Endodermal cell (in vitro differentiated cells): ENCODE measurements at places on chromosomes 6 and 20. TPM values are rescaled to one million over a fixed set of nuclear protein-coding genes. Genes with fewer than 3 reads are reported as not detected.
A peak's percentile ranks its signal among the peaks of the same experiment; 100 is the strongest.

GRCh38 chr6:147407571-147407970, 100.9 kb upstream of the SAMD5 start:
- DNase-seq: peak; percentile 79

DNA sequence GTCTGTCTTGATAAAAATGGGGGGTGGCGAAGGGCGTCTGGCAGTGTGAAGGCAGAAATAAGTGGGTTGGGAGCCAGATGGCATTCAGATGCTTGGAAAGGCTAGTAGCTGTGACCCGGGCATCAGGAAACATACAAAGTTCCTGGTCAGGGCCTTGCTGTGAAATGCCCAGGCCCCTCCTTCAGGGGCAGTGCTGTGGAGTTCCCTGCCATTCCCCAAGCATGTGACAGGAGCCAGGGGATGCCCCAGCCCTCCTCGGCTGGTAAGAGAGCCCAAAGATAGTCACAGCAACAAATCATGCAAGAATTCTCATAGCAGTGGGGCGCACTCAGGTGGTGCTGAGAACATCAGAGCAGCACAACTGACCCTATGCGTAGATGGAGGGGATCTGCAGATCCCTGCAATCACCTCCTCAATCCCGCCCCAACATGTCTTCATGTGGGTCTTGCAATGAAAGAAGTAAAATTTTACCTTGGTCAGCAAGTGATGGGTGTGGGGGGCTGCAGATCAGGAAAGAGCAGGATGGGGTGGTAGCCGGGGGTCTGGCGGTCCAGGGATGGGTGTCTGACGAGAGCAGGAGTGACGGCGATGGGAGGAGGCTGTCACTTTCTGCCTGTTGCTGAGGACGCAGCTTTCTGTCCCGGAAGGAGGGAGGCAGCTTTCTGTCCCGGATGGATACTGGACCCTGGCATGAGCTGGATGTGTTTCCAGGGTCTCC, 39.5 kb downstream of the SLC22A1 start:
- DNase-seq: no peak

- DNase-seq: peak; percentile 69
Observed at GRCh38 chr6:151702851-151703658, 104.4 kb upstream of the ESR1 start.

WFDC2 gene
- 508 to 994 TPM (median 580 TPM) in 3 replicates for total RNA-seq

OR2H1 gene
- not detected in 3 replicates for total RNA-seq

TOX2 gene
- total RNA-seq: 2.3 and 2.4 TPM in 2 replicates

GRCh38 chr6:153832543-153832942, 206.5 kb upstream of the OPRM1 start:
- no peak for DNase-seq

DNA sequence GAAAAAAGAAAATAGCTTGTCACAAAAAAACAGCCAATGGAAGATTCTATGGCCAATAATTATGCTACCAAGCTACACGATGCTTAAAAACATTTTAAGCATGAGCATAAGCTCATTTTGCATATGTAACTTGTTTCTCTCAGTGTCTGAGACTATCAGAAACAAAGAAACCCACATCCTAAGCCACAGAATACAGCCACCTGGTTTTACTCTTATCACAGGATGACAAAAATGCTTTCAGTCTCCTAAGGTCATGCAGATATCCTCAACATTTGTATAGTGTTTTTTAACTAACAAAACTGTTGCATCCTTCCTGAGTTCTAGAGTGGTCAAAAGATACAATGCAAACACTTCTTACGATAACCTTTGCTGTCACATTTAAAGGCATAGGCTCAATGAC, 172.1 kb upstream of the RUNX2 start:
- DNase-seq: no peak

DNA sequence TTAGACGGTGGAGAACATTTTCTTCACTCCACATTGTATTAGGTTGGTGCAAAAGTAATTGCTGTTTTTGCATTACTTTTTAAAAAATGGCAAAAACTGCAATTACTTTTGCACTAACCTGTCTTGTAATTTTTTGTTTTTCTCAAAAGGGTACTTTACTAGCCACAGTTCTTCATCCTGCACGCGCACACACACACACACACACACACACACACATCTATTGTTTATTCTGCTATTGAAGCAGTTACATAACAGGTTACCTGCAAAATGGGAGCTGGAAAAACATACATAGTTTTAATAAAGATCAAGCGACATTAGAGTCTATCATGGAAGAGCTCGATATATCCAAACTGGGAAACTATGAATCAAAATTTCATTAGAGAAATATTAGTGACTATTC, 235.2 kb downstream of the SIM1 start:
- no peak for DNase-seq

- DNase-seq: no peak
Observed at GRCh38 chr6:133170602-133171001, 70.6 kb upstream of the EYA4 start.

DNA sequence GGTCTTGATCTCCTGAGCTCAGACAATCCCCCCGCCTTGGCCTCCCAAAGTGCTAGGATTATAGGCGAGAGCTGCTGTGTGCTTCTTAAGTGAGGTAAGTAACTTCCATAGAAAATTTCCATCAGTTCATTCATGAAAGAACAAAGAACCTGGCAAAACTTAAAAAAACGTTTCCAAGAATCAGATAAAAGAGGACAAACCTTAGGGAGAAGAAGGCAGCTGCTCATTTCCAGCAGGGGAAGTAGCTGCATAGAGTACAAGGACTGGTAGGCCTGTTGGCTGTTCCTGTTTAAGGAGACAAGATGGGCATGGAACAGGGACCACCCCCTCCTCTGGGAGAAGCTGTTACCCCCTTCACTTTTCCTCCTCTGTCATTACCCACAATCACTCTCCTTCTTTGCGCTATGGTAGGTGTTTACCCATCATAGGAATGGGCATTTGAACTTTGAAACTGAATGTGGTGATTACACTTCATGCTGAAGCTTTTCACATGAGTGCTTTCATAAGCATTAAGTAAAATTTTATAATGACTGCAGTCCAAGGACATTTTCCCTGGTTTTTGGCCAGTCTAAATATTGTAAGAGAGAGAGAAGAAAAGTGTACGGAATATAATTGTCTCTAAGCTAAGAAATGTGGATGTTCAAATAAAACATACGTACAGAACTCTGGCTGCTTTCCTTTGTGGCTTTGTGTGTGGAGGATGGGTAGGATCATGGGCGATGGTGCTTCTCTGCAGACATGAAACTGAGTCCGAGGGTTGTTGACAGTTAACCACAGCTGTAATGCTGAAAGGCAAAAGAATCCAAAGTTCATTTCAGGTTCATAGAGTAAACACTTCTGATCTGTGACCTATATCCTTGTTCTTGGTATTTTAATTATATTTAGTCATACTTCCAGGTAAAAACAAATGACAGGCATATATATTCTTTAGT, 56.4 kb downstream of the CCN2 start:
- DNase-seq: no peak

DNA sequence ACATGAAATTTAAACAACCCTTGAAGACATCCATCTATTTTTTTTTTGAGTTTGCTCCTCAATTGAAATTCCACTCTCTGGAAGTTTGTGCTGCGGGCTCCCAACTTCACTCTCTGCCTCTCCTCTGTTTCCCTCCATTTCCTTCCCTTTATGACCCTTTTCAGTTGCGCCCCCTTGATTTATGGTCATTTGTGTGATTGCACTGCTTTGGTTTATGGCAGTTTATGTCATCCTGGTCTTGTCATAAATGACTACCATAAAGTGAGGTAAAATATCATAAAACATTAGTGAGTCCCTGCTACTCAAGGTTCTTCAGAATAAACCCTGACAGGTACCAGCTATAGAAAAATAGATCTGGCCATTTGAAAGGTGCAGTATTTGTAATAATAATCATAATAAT, 348.3 kb upstream of the ZFP64 start:
- no peak for DNase-seq

DNA sequence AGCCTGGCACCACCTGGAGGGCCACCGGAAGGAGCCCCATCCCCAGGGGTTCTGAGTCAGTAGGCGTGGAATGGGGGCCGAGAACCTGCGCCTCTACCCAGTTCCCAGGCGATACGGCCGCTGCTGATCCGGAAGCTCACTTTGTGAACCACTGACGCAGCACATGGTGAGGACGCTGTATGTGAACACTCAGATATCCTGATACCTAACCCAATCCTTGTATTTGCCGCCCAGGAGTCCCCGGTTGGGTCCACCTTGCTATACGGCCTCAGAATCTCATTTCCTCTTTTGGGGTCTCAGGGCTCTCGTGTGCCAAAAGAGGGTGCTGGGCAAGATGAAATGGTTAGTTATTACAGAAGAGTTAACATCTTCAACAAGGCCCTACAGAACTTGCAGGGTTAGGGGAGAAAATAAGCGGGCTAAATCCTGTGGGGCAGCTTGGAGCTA, 604 bp upstream of the RAB5IF start:
- DNase-seq: no peak

DNA sequence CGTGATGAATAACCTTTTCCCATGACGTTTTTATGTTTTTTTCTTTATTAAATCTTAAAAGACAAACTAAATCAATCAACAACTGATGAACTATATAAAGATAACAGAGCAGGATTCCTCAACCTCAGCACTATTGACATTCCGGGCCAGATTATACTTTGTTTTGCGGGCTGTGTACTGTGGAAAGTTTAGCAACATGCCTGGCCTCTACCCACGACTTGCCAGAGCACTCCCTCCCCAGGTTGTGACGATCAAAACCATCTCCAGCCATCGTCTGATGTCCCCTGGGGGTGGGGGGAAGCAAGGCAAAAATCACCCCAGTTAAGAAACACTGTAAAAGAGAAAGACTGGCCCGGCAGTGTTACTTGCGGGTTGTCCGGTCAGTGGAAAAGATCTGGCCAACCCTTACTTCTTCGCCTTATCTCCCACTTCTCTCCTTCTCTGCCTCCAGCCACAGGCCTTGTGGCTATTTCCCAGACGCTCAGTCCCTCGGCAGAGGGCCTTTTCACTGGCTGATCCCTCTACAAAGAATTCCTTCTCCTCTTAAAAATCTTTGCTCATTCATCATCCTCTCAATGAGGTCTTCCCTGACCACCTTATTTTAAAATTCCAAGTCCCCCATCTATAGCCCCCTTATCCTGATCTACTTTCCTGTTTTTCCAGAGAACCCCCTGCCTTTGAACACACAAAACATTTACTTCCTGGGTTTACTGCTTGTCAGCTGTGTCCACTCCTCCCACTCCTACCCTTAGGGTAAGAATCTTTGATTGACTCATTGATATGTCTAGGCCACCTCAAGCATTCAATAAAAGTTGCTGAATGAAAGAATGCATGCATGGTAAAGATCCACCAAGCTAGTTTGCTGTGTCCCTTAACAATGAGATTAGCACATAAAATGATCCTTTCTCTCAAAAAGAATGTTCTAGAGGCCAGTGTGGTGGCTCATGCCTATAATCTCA, 14.7 kb upstream of the RAB22A start:
- DNase-seq: no peak

- DNase-seq: no peak
Observed at GRCh38 chr20:62176866-62177265, 6.0 kb upstream of the MTG2 start.

GRCh38 chr6:138593124-138593877, 94.0 kb upstream of the NHSL1 start:
- DNase-seq: peak; percentile 65
